Posterior vena cava (tissue), 2 donors: ENCODE measurements at places on chromosomes 5 and 9.

GRCh38 chr9:125513668-125514413 is 193.2 kb downstream of the MAPKAP1 start:
- no peak for DNase-seq

- DNase-seq = no peak
Observed at GRCh38 chr5:141528291-141528984, 39.6 kb downstream of the PCDHGC5 start.

DNA sequence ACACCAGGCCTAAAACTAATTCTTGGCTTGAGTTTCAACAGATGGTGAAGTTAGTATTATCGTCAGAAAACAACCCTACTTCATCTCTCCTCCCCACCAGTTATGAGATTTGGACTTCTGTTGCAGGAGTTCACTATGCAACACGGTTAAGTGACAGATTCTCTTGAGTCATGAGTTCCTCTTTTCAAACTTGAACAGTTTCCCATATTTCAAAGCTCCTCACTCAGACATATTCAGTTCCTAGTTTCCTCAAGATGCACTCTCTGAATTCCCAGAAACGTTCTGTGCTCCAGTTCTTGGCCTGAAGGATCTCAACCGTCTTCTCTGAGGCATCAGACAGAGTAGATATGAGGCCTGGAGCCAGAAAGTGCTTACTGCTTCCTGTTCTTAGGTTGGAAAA is 7.3 kb upstream of the PTGER4 start:
- no peak for DNase-seq

DNA sequence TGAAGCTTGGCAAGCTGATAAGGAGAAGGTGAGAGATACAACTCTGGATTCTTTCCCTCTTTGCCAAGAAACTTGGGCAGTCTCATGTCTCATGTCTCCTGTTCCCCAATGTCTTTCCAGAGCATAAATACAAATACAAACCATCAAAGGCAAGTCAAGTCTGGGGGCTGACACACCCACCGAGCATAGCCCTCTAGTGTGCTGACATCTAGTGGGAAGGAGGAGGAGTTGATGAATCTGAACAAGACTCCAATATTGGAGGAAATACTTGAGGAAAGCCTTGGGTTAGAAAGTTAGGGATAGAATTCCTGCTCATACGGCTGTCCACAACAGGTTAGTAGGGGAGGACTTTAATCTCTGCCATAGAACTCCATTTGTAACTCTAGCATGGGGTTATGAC is 8.6 kb downstream of the MLANA start:
- no peak for DNase-seq

DNA sequence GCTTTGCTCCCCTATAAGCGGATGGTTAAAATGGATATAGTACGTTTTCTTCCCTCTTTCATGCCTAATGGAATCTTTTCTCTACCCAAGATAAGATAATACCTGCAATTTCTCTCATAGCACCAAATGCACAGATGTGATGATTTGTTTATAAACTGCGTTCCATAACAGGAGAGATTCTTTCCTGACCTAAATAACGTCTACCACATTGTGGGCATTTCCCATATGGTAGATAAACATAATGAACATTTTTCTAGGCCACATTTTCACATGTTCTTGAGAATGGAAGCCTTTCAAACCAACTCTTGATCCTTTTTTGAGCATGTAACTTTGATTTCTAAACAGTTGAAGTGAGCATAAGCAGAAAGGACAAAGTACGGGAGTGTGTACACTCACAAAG is 448.5 kb downstream of the CSNK1G3 start:
- no peak for DNase-seq
